Muscle of arm (tissue), 14 donors: ENCODE measurements at places on chromosomes 11 and 22. TPM values are rescaled to one million over a fixed set of nuclear protein-coding genes. Genes with fewer than 3 reads are reported as not detected.

- no peak for DNase-seq
Observed at GRCh38 chr22:41952713-41953112, 763 bp downstream of the SMIM45 start.

- DNase-seq = no peak
Observed at GRCh38 chr22:48868554-48868953, 959.1 kb downstream of the BRD1 start.

GRCh38 chr22:25413620-25414019, 150.9 kb upstream of the GRK3 start:
- no peak for DNase-seq

- no peak for DNase-seq
Observed at GRCh38 chr11:85801527-85801926, 9.4 kb downstream of the SYTL2 start.

DNA sequence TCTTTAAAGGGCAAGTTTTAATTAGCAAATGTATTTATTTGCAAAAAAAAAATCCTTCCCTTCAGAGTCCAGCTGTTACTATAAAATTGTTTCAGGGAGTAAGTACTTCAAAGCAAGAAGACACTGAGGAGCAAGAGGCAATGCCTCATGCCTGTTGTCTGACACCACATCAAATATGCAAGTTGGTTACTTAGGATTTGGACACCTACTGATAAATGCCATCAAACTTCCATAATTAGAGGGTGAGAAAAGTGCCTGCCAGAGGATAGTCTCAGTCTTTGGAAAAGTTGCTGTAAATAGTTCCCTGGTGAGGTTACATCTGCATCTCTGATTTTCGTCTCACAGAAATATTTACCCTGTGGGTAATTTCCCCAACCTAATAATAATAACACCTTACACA, 4.1 kb upstream of the TENM4 start:
- DNase-seq = no peak

DNA sequence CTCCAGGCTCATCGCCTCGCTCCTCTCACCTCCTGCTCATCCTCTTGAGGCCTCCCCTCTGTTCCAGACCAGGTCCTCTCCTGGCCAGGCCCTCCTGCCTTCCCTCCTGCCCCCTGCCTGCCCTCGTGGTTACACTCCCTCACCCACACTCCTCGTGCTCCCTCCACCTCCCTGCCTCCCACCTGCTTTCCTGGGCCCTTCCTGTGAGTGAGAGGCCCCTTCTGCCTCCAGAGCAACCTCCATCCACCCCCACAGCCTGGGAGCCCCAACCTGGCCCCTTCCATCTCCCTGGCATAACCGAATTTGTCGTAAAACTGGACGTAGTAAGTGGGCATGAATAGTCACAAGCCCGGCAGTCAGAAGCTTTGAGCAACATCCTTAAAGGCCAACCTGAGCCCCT, 4.5 kb downstream of the APOBEC3G start:
- DNase-seq = no peak

Gene NPAS4
- 0.19 TPM for polyA plus RNA-seq

Gene C11orf86
- not detected for polyA plus RNA-seq
